Tongue (tissue), 3 donors: ENCODE measurements at places on chromosomes 3 and 15. TPM values are rescaled to one million over a fixed set of nuclear protein-coding genes. Genes with fewer than 3 reads are reported as not detected.

KLF13 gene
- 37.5 TPM for total RNA-seq

TMEM202 gene
- total RNA-seq = not detected

ADAMTS17 gene
- 12.4 TPM for total RNA-seq

ARL14 gene
- total RNA-seq = not detected

IL17RE gene
- 4.8 TPM for total RNA-seq

TNK2 gene
- 31.4 TPM for total RNA-seq

GRCh38 chr15:59002418-59002859, 15.0 kb downstream of the RNF111 start:
- no peak for DNase-seq

GRCh38 chr3:119497820-119498185, 544 bp upstream of the TIMMDC1 start:
- peak; percentile 49 for DNase-seq

- no peak for DNase-seq
Observed at GRCh38 chr3:42164656-42165055, 73.5 kb downstream of the TRAK1 start.

- no peak for DNase-seq
Observed at GRCh38 chr3:114223143-114223542, 14.2 kb downstream of the ZNF80 start.

GRCh38 chr3:160686955-160687535, 10.1 kb downstream of the ARL14 start:
- peak; percentile 28 for DNase-seq

DNA sequence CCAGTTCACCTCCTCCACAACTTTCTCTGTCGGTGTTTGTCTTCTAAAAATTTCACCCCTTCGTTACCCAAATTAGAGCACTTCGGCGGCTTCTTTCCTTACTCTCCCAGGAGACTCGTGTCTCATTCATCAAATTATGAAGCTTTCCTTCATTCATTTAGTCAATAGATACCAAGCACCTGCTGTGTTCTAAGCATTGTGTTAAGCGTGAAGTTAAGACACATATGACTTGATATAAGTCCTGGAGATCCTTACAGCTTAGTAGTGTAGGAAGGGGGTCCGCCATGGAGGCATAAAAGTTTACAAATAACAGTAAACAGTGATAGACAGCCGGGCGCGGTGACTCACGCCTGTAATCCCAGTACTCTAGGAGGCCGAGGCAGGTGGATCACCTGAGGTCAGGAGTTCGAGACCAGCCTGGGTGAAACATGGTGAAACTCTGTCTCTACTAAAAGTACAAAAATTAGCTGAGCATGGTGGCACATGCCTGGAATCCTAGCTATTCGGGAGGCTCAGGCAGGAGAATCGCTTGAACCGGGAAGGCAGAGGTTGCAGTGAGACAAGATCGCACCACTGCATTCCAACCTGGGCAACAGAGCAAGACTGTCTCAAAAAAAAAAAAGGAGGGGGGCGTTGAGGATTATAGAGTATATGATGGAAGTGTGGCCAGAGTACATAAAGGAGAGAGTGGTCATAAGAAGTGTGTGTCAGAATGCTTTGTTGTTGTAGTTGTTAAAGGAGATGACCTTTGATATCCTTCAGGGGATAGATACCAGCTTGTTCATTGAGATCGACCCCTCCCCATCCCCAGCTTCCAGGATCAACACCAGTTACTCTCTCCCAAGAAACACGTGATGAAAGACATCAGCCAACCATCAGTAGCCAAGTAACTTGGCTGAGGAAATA, 744 bp upstream of the CCDC32 start:
- DNase-seq = no peak

DNA sequence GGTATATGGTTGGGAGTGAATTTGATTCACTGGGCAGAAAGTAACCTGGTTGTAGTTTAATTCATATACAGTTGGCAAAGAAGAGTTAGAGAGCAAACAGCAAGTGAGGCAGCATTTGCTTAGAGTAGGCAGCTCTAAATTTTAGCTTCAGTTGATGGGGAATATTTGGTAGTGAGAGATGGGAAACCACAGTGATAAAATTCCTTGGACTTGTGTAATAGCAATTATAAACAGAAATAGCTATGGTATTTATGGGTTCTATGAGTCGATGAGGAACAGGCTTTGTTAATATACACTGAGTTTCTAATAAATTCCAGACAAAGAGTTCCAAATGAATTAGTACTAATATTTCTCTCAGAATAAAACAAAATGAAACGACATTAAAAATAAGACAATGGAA, 894.0 kb downstream of the ROBO2 start:
- DNase-seq = no peak

DNA sequence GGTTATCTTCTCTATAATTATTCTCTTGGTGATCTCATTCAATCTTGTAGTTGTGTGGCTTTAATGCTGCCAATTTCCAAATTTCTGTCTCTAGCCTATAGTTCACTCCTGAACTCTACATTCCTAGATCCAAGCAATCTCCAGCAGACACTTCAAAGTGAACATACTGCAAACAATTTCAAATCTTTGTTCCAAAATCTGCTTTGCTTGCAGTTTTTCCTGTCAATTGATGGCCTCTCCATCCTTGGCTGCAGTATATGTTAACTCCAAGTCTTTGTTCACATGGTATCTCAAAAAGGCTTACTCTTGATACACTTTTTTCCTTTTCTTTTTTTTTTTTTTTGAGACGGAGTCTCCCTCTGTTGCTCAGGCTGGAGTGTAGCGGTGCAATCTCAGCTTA, 17.4 kb downstream of the NAA50 start:
- DNase-seq = no peak

DNA sequence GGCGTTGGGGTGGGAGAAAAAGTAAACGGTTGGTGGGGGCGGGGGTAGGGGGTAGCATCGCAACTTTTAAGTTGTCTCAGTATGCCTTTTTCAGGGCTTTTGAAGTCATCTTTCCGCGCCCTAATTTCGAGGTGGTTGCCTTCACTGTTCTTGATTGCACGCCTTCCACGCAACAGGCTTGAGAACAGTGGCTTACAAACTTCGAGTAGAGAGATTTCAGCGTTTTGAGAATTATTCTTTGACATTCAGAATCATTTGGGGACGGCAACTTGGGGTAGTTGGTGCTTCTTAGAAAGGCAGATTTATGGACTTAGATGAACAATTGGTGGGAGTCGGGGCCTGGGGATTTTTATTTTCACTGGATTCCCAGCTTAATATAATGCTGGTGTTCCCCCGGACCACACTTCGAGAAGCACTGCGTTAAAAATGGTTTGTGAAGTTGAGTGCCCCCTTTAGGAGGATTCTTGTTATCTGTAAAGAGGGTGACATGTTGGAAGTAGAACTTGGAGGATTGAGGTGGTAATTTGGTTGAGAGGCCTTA, 880 bp downstream of the PPP4R2 start:
- DNase-seq = peak; percentile 83

GRCh38 chr15:84824260-84825007, 7.3 kb downstream of the ALPK3 start:
- DNase-seq = peak; percentile 89

DNA sequence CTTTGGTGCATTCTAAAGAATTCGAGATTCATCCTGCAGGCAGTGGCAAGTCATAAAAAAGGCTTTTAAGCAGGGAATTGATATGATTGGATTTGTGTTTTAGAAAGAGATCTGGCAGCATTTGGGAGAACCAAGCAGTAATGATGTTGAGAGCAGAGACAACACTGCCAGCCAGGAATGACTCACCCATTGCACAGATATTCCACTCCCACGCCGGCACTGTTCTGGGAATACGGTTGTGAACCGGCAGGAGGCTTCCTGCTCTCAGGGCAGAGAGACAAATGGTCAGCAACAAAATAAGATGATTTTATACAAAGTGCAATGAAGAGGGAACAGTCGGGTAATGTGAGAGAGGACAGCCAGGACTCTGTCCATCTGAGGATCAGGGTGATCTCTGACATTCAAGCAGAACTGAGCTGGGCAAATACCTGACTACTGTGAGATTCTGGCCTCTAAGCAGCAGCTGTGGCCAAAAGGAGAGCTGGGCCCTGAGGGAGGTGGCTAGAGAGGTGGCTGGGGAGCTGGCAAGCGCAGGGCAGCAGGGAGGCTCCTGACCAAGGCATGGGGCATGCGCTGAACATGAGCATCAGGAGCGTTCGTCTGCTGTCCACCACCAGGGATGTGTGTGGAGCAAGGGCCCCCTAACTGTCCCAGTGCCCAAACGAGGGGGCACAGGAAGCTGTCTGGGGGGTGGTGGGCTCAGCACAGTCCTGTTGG, 56.1 kb upstream of the PLXNA1 start:
- DNase-seq = no peak

GRCh38 chr3:152466784-152467183, 198.1 kb downstream of the MBNL1 start:
- no peak for DNase-seq

- no peak for DNase-seq
Observed at GRCh38 chr15:74222240-74223119, 13.6 kb upstream of the CCDC33 start.

DNA sequence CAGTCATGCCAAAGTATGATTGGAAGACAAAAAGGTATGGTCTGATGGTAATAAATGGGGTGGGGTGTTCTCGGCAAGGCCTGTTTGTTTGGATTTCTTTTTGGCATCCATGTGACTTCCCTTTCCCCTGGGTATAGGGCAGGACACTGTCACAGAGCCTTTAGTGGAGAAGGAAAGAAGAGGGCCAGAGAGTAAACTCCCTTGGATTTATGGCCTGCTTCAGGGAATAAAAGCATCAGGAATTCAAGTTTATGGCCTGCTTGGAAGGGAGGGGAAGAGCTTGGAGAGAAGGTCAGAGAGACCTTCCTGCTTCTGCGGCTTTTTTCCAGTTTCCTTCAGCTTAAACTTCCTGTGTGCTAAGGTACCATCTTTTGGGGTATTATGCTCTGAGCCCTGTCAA, 179.4 kb upstream of the ADAMTS9 start:
- no peak for DNase-seq

- no peak for DNase-seq
Observed at GRCh38 chr3:191008074-191008473, 145.6 kb upstream of the GMNC start.

GRCh38 chr3:123406598-123406997, 42.3 kb downstream of the ADCY5 start:
- DNase-seq = peak; percentile 77

GRCh38 chr15:88752501-88752900, 50.7 kb upstream of the ACAN start:
- no peak for DNase-seq

DNA sequence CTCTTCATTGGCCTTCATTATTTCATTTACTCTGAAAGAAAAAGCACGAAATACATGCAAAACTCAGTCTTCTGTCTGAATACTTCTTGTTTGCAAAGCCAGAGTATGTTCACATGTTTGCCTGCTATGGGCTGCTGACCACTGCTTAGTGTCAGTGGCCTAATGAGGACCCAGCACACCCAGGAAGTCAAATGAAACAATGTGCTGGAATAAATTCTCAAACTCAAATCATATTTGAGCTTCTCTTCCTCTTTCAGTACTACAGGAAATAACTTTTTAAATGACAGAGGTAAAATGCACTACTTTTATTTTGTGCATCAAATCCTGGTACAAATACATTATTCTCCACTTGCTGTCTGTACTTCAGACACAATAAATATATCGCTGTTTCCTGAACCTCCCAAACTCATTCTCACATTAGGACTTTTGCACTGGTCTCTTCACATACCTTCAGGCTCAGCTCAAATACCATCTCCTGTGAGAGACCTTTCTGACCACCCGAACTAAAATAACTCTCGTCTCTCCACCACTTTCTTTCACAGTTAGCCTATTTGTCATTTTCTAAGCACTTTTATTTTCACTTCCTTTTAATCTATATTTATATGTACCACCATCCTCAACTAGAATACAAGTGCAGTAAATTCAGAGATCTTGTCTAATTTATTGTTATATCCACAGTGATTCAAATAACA, 176.8 kb downstream of the TUSC7 start:
- no peak for DNase-seq

GRCh38 chr3:34020726-34021680, 222.6 kb downstream of the PDCD6IP start:
- DNase-seq = peak; percentile 11

DNA sequence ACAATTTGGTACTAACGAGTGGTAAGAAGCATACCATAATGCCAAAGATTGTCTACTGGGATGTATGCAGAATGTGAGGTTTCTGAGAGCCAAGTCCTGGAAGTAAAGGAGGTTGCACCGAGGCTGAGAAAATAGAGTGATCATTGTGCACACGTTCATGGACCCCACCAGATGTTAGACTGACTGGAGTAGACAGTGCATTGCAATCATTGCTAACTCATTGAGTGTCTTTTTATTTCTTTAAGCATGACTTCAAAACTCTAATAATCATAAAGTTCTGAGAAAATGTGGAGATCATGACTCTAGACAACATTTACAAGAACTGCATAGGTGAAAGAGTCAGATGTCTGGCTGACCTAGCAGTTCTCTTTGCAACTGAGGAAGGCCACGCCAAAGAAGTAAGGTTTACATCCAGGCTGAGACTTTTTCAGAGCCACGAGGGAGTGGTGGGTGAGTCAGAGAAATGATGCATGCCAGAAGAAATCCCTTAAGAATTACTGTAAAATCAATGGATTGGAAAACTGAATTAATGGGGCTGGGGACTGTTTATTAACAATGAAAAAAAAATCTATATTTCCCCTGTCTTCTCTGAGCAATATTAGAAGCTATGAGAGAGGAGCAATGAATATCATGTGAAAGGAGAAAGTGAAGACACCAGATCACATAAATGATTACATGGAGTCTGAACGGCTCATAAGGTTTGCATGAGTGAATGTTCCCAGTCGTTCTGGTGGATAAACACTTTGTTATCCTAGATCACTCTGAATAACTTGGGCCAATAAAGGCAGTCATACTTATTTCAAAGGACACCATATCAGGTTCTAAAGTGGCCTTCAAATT, 76.0 kb upstream of the SLC25A26 start:
- no peak for DNase-seq

GRCh38 chr3:99760629-99761028, 57.0 kb upstream of the CMSS1 start:
- peak; percentile 35 for DNase-seq

DNA sequence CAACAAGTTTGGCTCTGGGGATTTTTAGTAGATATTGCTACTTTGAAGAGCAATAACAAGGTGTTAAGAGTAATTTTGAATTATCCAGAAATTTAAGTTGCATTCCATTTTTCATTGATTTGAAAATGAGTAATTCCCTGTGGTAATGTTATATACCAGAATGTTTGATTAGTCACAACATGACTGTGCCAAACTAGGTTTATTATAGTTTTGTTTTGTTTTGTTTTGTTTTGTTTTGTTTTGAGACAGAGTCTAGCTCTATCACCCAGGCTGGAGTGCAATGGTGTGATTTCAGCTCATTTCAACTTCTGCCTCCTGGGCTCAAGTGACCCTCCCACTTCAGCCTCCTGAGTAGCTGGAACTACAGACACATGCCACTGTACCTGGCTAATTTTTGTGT, 40.7 kb downstream of the CNOT10 start:
- DNase-seq = no peak

DNA sequence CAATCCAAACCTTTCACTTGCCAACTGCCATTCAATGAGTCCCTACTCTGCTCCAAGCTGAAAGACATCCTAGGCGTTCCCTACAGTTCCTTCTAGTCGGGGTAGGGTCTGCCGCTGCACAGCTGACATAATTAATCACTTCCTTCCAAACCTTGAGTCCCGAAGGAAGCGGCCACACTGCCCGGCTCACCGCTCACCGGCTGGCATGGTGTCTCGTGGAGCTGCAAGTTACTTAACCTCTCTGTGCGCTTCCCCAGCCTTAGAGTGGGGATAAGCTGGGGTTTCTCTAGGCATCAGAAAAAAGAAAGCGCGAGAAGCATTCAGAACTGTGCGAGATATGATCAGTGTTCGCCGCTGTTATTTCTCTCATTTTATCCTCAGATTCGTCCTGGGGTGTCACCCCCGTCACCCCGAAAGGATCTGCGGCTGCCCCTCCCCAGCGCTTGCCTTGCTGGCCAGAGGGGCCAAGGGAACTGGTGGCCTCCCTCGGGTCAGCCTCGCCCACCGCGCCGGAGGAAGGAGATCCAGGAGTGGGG, 748 bp downstream of the MRPS25 start:
- peak; percentile 33 for DNase-seq
